ENCODE measurements at places on chromosomes 16 and 17. TPM values are rescaled to one million over a fixed set of nuclear protein-coding genes. Genes with fewer than 3 reads are reported as not detected.
A peak's percentile ranks its signal among the peaks of the same experiment; 100 is the strongest.

DNA sequence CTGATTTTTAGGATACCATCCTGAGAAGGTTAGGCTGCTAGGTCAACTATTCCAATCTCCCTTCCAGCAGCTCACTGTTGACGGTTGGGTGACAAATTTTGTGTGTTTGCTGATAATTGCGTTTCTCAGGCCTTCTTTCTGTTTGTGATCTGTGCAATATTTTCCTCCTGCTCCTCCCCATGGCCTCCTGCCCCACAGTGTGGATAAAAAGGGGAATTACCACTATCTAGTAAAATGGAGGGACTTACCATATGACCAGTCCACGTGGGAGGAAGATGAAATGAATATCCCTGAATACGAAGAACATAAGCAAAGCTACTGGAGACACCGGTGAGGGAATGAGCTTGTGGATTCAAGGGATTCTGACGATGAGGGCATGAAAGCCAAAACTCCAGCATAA is 9.2 kb downstream of the CHD3 start:
- H3K4me1 ChIP-seq = no peaks in the 10 kb centered on the region
- H3K27ac ChIP-seq = peak overlapping the region; percentile 6
- no peak for DNase-seq
- peaks cover 71% of the 10 kb centered on the region for H3K36me3 ChIP-seq
- no peaks in the 10 kb centered on the region for H3K27me3 ChIP-seq

SLC5A11 gene
- not detected for total RNA-seq

- peaks cover 6% of the 10 kb centered on the region for H3K36me3 ChIP-seq
- H3K4me3 ChIP-seq = no peak within 1 kb of the TSS
- H3K4me1 ChIP-seq = peaks cover 8% of the 10 kb centered on the region
- DNase-seq = no peak
- no peak within 1 kb of the TSS for H3K27ac ChIP-seq
Measured at GRCh38 chr17:4931963-4932362, at the start of gene GP1BA. GP1BA (plus strand) TSS chr17:4932277; CDS start chr17:4932605, 328 bp downstream.

NBR1 gene
- 102 TPM for total RNA-seq

SLC7A5 gene
- 133 TPM for total RNA-seq

GRCh38 chr17:72843591-72843990 is 248.9 kb downstream of the SLC39A11 start:
- H3K27ac ChIP-seq = no peak overlapping the region
- H3K36me3 ChIP-seq = peaks cover 27% of the 10 kb centered on the region
- H3K4me3 ChIP-seq = no peak overlapping the region

DNA sequence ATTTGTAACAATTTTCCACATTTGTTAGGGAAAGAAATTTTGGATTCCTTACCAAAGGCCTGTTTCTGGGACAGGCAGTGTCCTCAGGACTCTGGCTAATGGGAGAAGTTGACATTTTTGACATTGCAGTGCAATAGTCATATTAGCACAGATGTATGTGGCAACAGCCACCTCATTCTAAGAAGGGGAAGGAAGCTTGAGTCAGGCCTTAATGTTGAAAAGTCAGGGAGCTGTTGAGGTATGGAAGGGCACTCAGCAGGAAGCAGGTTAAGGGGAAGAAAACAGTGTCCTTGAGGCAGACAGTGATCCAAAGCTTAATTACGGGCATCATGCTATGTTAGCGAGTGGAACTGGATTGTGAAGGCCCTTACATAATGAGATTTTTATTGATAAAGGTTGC is 20.9 kb downstream of the AKTIP start:
- H3K4me3 ChIP-seq = no peak overlapping the region
- no peak overlapping the region for H3K27ac ChIP-seq
- no peaks in the 10 kb centered on the region for H3K4me1 ChIP-seq
- no peaks in the 10 kb centered on the region for H3K27me3 ChIP-seq
- DNase-seq = no peak

CDRT4 gene
- 10.1 TPM for total RNA-seq

HS3ST4 gene
- not detected for total RNA-seq

DNA sequence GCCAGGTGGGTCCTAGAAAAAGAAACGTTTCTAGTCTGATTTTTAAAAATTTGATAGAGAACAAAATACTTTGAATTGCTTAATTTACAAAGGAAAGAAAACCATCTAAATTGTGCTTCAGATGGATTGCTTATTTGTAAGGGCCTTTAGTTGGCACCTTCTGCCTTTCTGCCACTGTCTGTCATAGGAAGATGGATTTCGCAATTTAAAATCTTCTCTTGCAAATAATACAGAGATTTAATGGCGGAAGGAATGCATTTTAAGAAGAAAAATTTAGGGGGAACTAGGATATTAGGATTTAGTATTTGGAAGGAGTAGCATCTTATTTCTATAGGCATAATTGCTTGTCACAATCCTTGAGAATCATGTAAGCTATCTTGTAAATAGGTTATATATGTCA is 175.5 kb upstream of the RBL2 start:
- peaks cover 70% of the 10 kb centered on the region for H3K36me3 ChIP-seq
- H3K27me3 ChIP-seq = no peaks in the 10 kb centered on the region
- H3K4me3 ChIP-seq = no peak overlapping the region
- H3K27ac ChIP-seq = no peak overlapping the region
- DNase-seq = no peak

GRCh38 chr16:8590811-8591210 is 500 bp upstream of the TMEM114 start:
- DNase-seq = no peak
- no peak overlapping the region for H3K27ac ChIP-seq
- no peak overlapping the region for H3K4me3 ChIP-seq
- peaks cover 3% of the 10 kb centered on the region for H3K4me1 ChIP-seq

METRNL gene
- total RNA-seq = 217 TPM

HBA1 gene
- not detected for total RNA-seq

GRCh38 chr16:27156579-27156978 is 46.7 kb upstream of the KDM8 start:
- no peak overlapping the region for H3K4me3 ChIP-seq
- H3K27me3 ChIP-seq = peaks cover 4% of the 10 kb centered on the region
- H3K27ac ChIP-seq = no peak overlapping the region
- peaks cover 2% of the 10 kb centered on the region for H3K4me1 ChIP-seq
- H3K36me3 ChIP-seq = no peaks in the 10 kb centered on the region
- DNase-seq = no peak

- no peaks in the 10 kb centered on the region for H3K36me3 ChIP-seq
- peaks cover 69% of the 10 kb centered on the region for H3K27me3 ChIP-seq
- H3K4me1 ChIP-seq = peaks cover 6% of the 10 kb centered on the region
Measured at GRCh38 chr17:79182176-79183042, 107.8 kb downstream of the ENGASE start.

GRCh38 chr16:58105631-58106030 is 23.6 kb downstream of the CFAP20 start:
- no peak for DNase-seq
- no peak overlapping the region for H3K27ac ChIP-seq
- H3K4me1 ChIP-seq = peaks cover 3% of the 10 kb centered on the region
- H3K4me3 ChIP-seq = no peak overlapping the region
- H3K36me3 ChIP-seq = no peaks in the 10 kb centered on the region

Measured in osteocyte (in vitro differentiated cells).